Fibroblast of skin of right biceps (primary cell): ENCODE measurements at places on chromosomes 2 and 18.

- DNase-seq = no peak
These were observed 182.8 kb downstream of the SH3RF3 start for GRCh38 chr2:109311771-109312170.

DNA sequence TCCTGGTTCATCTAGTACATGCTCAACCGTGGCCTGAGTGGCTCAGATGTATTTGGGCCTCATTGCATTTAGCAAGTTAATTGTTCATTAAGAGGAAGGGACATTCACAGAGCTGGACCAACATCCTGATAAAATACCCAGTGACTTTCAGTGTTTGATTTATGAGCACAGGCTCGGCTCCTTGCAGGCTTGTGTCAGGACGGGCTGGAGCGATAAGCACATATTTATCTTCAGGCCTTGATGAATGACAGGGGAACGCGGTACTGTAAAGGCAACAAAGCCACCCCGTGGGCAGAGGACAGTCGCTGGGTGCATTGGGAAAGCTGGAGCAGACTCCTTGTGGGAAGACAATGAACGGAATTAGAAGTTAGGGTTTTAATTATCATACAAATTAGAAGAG, 548.6 kb upstream of the HS6ST1 start:
- DNase-seq = no peak

- no peak for DNase-seq
These were observed 95.1 kb upstream of the WDSUB1 start for GRCh38 chr2:159381574-159381973.

DNA sequence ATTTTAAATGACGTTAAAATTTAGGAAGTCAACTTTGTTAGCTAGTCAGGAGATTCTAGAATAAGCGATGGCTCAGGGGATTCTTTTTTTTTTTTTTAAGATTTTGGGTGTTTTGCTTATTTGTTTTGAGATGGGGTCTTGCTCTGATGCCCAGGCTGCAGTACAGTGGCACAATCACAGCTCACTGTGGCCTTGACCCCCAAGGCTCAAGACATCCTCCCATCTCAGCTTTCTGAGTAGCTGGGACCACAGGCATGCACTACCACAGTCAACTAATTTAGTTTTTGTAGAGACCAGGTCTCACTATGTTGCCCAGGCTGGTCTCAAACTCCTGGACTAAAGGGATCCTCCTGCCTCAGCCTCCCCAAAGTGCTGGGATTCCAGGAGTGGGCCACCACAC, 16.9 kb downstream of the ATL2 start:
- DNase-seq = no peak
